ENCODE measurements at places on chromosomes 2 and 18.

- no peak for DNase-seq
Measured at GRCh38 chr2:177254433-177255226, 9.9 kb downstream of the NFE2L2 start.

DNA sequence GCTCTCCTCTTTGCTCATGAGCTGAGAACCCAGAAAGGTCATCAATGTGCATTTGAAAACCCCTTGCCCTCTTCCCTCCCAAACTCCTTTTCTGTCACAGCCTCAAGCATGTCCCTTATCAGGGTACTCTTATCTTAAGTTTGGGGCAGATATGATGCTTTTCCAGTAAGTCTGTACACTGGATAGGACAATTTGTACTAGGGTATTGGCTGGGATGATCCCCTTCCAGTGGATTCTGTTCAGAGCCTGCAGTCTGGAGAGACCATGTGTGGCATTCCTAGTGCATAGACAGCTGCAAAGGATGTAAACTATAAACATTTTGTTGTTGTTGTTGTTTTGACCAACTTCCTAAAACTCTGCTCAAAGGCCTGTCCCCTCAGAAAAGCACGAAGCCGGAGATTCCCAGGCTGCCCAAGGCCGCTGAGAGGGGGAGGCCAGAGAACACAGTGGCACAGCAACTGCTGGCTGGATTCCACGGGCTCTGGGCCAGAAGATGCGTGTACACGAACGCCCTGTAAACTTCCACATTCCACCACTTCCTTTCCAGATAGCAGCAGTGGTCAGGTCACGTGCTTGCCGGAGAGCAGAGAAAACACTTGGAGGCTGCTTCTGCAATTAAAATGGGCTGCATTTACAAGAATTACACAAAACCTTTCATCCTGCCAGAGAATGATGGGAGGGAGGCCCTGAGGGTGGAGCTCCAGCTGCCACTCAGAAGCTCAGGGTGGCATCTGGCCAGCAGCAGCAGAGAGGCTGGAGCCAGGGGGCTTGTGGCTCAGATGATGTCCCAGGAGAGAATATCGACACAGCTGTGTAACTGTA is 42.1 kb downstream of the BMP10 start:
- DNase-seq, result peak; percentile 98

DNA sequence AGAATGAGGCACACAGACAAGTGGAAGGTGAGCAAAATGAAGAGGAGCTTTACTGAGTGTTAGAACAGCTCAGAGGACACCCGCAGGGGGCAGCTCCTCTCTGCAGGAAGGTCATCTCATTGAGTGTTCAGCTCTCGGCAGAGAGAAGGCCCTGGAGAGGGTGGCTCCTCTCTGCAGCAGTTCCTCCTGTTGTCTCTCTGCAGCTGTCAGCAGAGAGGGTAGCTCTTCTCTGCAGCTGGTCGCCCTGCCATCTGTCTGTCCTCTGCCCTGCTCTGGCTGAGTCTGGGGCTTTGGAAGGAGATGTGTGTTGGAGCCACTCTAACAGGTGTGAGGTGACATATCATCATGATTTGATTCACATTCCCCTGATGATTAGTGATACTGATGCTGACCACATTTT is 6.8 kb upstream of the SNTG2 start:
- no peak for DNase-seq

GRCh38 chr2:193303464-193303863 is 1108.7 kb upstream of the TMEFF2 start:
- no peak for DNase-seq

DNA sequence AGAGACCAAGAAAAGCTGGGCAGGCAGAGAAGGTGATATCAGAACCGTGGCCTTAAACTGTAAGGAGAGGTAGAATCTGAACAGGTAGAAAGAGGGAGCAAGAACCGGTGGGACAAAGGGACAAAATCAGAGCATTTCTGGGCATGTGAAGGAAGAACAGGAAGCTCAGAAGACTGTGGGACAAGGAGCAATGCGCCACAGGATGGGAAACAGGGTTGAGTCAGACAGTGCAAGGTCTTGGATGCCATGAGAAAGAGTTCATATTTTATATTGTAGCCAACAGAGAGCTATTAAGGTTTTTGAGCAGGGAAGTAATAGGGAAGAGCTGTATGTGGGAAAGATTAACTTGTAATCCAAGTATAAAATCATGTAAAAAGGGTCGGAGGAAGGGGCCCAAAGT is 106.4 kb upstream of the UGP2 start:
- DNase-seq, result peak; percentile 36

GRCh38 chr2:209547726-209548125 is 123.9 kb downstream of the MAP2 start:
- peak; percentile 0 for DNase-seq

- no peak for DNase-seq
Measured at GRCh38 chr18:32909798-32910561, 137.2 kb upstream of the KLHL14 start.

- DNase-seq, result peak; percentile 12
Measured at GRCh38 chr2:235793163-235793752, 299.4 kb downstream of the AGAP1 start.

DNA sequence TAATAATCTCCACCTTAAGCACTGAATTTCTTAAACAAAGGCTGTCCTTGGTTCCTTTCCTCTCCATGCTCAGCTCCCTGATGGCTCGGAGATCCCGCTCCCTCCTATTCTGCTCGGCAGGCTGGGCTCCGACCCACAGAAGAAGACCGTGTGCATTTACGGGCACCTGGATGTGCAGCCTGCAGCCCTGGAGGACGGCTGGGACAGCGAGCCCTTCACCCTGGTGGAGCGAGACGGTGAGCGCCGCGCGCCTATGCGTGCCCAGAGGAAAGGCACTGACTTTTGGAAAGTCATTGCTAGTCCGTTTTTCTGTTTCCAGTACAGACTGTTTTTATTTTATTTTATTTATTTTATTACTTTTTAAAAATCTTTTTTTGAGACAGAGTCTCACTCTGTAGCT is 9.6 kb downstream of the CNDP2 start:
- no peak for DNase-seq

DNA sequence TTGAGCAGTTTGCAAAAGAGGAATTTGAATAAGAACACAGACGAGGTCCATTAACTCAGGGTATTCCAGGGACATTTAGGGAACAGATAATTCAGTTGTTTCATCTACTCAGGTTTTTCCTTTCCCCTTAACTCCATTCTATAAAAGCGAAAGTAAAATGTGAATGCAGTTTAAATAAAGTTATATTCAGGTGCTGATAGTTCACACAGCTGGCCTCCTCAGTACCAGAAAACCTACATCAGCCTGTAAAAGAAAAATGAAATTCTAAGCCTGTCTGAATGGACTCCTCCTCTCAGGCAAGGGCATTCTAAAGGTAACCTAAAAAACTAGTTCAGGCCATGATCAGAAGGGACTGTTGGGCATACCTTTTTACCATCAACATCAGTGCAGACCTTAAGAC is 873.8 kb downstream of the SUCLG1 start:
- DNase-seq, result no peak

GRCh38 chr2:31335921-31336585 is 78.5 kb downstream of the XDH start:
- no peak for DNase-seq

DNA sequence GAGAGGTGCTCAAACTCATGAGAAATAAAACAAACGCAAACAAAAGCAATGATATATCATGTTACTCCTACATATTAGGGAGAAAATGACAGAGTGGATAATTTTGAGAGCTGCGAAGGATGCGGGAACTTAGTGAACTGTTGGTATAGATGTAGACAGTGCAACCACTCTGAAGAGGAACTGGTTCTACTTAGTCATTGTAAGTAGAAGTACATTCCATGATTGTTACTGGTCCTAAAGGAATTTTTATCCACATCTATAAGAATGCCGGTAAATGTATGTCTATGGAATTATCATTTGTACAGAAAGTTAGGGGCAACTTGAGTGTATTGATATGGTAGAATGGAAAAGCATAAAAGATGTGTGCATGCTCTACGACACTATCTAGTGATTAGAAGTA is 1238.4 kb downstream of the LRP1B start:
- DNase-seq, result no peak

GRCh38 chr18:52208646-52209045 is 131.4 kb upstream of the DCC start:
- DNase-seq, result no peak

- DNase-seq, result peak; percentile 70
Measured at GRCh38 chr18:69484699-69485396, 84.2 kb downstream of the DOK6 start.

DNA sequence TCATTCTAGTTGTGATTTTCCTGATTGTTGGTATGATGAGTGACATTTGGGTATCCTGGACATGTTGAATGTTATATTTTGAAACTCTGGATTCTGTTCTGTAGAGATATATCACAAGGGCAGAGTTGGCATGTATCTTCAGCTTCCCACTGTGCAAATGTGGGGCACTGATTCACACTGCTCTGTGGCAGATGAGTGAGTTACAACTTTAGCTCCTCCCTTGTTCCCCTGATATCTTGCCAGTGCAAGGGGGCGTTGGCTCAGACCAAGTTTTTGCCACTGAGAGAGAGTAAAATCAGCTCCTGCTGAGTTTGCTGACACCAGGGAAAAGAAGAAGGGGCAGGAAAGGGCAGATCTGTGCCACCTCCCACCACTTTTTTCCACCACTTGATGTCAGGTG is 199.6 kb upstream of the MMADHC start:
- no peak for DNase-seq

GRCh38 chr2:100107906-100108647 is 34.3 kb downstream of the AFF3 start:
- DNase-seq, result no peak

DNA sequence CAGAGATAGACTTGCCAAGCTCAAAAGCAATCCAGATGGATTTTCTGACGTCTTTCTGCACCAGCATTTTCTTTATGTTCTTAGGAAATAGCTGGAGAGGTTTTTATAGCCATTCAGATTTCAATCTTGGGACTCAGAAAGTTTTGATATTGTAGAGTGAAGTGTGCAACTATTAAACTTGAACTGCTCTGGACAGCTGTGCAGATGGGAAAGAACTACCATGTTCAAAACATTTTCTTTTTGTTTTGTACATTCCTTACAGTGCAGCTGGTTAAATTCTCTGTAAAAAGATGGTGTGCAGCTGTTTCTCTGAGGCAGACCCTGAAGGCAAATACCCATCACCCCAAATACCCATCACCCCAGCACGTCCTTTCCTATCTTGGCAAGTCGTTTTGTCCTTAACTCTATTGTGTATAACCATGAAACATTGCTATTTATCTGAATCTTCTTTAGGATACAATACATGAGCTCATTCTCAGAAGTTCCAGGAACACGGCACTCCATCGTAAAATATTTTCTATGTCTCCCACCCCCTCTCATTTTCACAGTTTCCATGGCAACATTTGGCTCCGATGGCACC is 38.8 kb downstream of the AQP4 start:
- no peak for DNase-seq

GRCh38 chr2:157182834-157183396 is 74.6 kb upstream of the GALNT5 start:
- DNase-seq, result peak; percentile 90

Measured in fibroblast of villous mesenchyme (primary cell).